ENCODE measurements at places on chromosomes 3 and 15. TPM values are rescaled to one million over a fixed set of nuclear protein-coding genes. Genes with fewer than 3 reads are reported as not detected.

Gene RTP1
- total RNA-seq, result not detected

- H3K27ac ChIP-seq, result no peak overlapping the region
- no peaks in the 10 kb centered on the region for H3K27me3 ChIP-seq
- no peaks in the 10 kb centered on the region for H3K36me3 ChIP-seq
- DNase-seq, result no peak
Measured at GRCh38 chr15:80929225-80929624, 60.4 kb downstream of the MESD start.

GRCh38 chr3:51024765-51025632, 350.3 kb downstream of the DOCK3 start:
- H3K27ac ChIP-seq, result peak overlapping the region; percentile 62
- peak overlapping the region; percentile 48 for H3K4me3 ChIP-seq
- H3K27me3 ChIP-seq, result peaks cover 5% of the 10 kb centered on the region
- peaks cover 8% of the 10 kb centered on the region for H3K36me3 ChIP-seq
- H3K4me1 ChIP-seq, result peaks cover 34% of the 10 kb centered on the region

GRCh38 chr15:60255390-60255789, 142.4 kb downstream of the ANXA2 start:
- H3K4me3 ChIP-seq, result no peak overlapping the region
- H3K27ac ChIP-seq, result peak overlapping the region; percentile 7
- H3K36me3 ChIP-seq, result no peaks in the 10 kb centered on the region
- peak; percentile 26 for DNase-seq
- peaks cover 9% of the 10 kb centered on the region for H3K4me1 ChIP-seq
- peaks cover 45% of the 10 kb centered on the region for H3K27me3 ChIP-seq

Gene LYZL4
- not detected for total RNA-seq

- peaks cover 4% of the 10 kb centered on the region for H3K4me1 ChIP-seq
- H3K4me3 ChIP-seq, result no peak overlapping the region
- DNase-seq, result no peak
Measured at GRCh38 chr15:65004993-65005392, 15.3 kb upstream of the SPG21 start.

DNA sequence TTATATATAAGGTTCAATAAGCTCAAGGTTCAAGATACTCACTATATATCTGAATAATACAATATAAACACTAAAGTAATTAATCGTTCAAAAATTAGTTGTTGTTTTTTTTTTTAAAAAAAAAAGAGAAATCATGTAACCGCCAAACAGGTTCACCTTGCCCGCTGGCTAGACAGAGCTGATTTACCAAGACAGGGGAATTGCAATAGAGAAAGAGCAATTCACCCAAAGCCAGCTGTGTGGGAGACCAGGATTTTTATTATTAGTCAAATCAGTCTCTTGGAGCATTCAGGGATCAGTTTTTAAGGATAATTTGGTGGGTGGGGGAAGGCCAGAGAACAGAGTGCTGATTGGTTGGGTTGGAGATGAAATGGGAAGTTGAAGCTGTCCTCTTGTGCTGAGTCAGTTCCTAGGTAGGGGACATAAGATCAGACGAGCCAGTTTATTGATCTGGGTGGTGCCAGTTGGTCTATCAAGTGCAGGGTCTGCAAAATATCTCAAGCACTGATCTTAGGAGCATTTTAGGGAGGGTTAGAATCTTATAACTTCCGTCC, 7.9 kb downstream of the HIGD1A start:
- no peak for DNase-seq
- H3K36me3 ChIP-seq, result peaks cover 25% of the 10 kb centered on the region
- H3K27ac ChIP-seq, result no peak overlapping the region

- DNase-seq, result no peak
- peaks cover 17% of the 10 kb centered on the region for H3K27me3 ChIP-seq
- H3K4me1 ChIP-seq, result no peaks in the 10 kb centered on the region
Measured at GRCh38 chr15:62190274-62190673, 25.2 kb upstream of the C2CD4B start.

DNA sequence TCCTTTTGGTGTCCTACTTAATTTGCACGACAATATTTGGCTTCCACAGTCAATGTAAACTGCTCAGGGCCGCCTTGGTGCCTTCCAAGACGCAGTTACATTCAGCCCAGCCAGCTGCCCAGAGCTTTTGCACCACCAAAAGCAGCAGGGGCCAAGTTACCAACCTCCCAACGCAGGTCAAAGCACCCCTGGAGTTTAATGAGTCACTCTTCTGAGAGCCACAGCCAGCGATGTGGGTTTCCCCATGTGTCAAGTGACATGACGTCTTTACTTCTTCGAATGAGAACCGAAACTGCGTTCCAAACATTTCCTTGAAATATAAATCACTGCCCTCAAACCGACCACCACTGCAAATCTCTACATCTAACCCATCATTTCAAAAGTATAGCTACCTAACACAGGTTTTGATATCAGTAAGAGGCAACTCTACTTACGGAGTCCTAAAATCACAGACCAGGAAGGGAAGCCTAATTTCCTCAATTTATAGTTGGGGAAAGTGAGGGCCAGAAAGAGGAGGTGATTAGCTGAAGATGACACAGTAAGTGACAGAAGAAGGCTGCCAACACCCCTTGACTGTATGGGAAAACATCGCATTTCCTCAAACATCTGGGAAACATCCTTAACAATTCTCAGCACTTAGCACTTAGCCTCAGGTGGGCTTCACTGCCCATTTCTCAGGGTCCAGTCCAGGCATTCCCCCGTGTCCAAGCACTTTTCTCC, 24.5 kb downstream of the MB21D2 start:
- peak overlapping the region; percentile 15 for H3K4me3 ChIP-seq
- H3K27me3 ChIP-seq, result peaks cover 2% of the 10 kb centered on the region
- H3K4me1 ChIP-seq, result peaks cover 95% of the 10 kb centered on the region
- peaks cover 26% of the 10 kb centered on the region for H3K36me3 ChIP-seq
- peak overlapping the region; percentile 88 for H3K27ac ChIP-seq
- DNase-seq, result peak; percentile 81

DNA sequence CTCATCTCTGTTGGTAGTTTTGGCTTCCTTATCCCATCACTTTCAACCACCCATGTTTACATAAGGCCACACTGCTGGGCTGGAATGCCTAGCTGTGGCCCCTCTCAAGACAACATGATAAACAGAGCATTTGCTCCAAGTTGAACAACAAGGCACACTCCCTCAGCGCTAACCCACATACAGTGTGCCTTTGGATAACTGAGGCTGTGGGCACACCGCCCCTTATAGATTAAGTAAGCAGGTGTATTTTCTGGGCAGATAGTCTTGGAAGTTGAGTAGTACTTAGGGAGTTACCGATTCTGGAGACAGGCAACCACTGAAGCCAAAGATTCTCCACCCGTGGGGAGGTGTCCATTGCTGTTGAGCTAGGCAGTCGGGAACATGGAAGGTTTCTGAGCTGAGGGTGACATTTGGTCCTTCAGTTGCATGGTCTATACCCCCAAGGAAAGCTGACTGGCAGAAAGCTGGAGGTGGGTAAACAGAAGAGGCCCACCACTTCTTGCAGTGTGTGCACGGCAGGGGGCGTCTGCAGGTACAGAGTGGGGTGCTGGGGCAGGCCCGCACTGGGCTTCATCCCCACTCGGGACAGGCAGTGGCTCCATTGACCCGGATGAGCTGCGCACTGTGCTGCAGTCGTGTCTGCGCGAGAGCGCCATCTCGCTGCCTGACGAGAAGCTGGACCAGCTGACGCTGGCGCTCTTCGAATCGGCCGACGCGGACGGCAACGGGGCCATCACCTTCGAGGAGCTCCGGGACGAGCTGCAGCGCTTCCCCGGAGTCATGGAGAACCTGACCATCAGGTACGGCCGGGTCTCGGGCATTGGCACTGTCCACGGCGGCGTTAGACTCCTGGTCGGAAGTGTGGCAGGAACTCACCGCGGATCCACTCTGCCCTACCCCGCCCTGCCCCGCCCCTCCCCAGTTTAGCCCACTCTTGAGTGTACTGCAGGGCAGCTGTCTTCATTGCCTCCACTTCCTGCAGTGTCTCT, 16.8 kb downstream of the NOX5 start:
- no peaks in the 10 kb centered on the region for H3K36me3 ChIP-seq
- DNase-seq, result peak; percentile 12
- H3K4me1 ChIP-seq, result peaks cover 8% of the 10 kb centered on the region

Gene ITIH4
- 3.1 TPM for total RNA-seq

DNA sequence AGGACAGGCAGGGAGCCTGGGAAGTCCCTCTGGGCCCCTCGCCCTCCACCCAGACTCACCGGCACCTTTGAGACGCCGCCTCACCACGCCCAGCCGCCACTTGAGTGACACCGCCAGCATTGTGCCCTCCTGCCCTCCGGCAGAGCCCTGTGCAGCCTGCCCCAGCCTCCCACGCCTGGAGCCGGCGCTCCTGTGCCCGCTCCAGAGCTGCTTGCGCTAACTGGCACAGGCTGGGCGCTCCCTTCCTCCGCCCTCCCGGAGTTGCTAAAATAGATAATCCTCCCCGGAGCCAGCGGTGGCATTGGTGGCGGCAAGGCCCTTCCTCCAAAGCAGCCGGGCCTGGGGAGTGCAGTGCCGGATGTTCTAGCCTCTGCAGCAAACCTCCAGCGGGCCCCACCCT, 15.7 kb upstream of the GRIP2 start:
- no peak for DNase-seq
- no peak overlapping the region for H3K27ac ChIP-seq
- H3K36me3 ChIP-seq, result no peaks in the 10 kb centered on the region
- H3K4me3 ChIP-seq, result peak overlapping the region; percentile 58
- H3K27me3 ChIP-seq, result peaks cover 25% of the 10 kb centered on the region

DNA sequence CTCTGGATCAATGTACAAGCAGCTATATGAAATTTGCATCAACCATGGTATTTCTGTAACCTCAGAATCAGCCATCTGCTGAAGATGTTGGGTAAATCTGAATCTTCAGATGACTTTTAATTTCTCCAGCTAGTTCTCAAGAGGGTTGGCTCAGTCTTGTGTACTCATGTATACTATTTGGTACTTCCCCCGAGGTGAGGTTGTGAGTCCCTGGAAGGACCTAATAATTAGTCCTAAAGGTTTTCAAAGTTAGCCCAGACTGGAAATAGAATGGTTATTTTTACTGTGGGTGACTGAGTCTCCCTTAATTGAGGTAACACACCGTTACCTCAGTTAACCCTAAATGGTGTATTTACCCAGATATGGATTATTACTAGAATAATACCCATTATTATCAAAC, 104.3 kb upstream of the THSD4 start:
- H3K4me3 ChIP-seq, result no peak overlapping the region
- H3K27me3 ChIP-seq, result peaks cover 7% of the 10 kb centered on the region
- H3K36me3 ChIP-seq, result no peaks in the 10 kb centered on the region
- H3K27ac ChIP-seq, result no peak overlapping the region

DNA sequence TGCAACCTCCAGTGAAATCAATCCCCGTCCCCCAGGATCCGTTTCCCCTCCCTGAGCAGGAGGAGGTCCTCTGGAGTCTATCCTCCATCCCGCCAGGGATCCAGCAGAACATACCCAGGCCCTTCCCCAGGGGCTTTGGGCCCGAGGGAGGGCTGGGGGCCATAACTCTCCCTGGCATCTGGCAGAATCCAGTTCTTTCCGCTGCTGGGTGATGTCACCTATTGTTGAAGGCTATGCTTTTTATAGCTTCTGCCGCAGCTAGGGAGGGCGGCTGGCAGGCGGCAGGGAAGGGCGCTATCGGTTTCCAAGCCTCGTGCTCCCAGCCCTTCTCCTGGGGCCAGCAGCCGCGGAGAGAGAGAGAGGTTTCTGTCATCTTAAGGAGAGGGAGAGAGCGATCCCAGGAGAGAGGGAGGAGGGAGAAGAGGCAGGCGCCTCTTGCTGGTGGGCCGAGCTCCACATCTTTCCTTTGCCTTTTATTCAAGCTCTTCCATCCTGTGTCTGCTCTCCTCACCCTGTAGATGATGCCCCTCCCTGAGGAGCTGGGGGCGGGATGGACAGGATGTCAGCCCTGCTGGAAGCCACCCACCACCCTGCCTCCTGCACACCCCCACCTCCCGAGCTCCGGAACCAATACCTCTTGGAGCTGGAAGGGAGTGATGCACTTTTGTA, 120.1 kb downstream of the ANP32A start:
- no peak overlapping the region for H3K27ac ChIP-seq
- H3K36me3 ChIP-seq, result no peaks in the 10 kb centered on the region
- no peaks in the 10 kb centered on the region for H3K4me1 ChIP-seq
- H3K4me3 ChIP-seq, result no peak overlapping the region
- peaks cover 6% of the 10 kb centered on the region for H3K27me3 ChIP-seq

DNA sequence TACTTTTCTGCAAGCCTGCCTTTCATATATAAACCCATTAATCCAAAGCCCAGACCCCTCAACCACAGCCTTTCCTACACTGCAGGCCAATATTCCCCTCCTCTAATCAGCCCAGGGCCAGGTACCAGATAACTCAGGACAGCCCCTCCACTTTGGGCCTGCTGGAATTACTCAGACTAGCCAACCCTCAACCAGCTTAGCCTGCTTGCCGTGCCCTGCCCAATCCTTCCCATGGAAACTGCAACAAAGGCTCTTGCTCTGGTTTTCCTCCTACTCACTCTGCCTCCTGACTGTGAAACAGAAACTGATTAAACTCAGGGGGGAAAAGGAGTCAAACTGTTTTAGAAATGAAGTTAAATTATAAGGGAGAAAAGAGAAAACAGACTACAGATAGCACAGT, 248.1 kb downstream of the KLF13 start:
- no peaks in the 10 kb centered on the region for H3K4me1 ChIP-seq
- DNase-seq, result no peak
- H3K27ac ChIP-seq, result no peak overlapping the region
- no peaks in the 10 kb centered on the region for H3K36me3 ChIP-seq
- H3K27me3 ChIP-seq, result peaks cover 12% of the 10 kb centered on the region

GRCh38 chr3:186359078-186359477, 3.0 kb downstream of the DGKG start:
- no peaks in the 10 kb centered on the region for H3K4me1 ChIP-seq
- no peak overlapping the region for H3K4me3 ChIP-seq
- H3K27ac ChIP-seq, result no peak overlapping the region
- no peak for DNase-seq
- H3K27me3 ChIP-seq, result peaks cover 39% of the 10 kb centered on the region

Gene PPM1L
- total RNA-seq, result 2.7 TPM

Gene TEX9
- total RNA-seq, result 0.67 TPM

- H3K4me1 ChIP-seq, result no peaks in the 10 kb centered on the region
- H3K27me3 ChIP-seq, result peaks cover 6% of the 10 kb centered on the region
- DNase-seq, result no peak
- H3K4me3 ChIP-seq, result no peak overlapping the region
- no peak overlapping the region for H3K27ac ChIP-seq
Measured at GRCh38 chr15:37134244-37134643, 33.9 kb upstream of the MEIS2 start.

Gene TNNC1
- total RNA-seq, result 0.32 TPM

Gene LRRN1
- total RNA-seq, result not detected

All from activated T-helper 1 cell treated with anti-CD3 and anti-CD28 coated beads, Interleukin-12 subunit alpha, Interleukin-12 subunit beta, Interleukin-2, Interleukin-4 antibody, amounts not matched to agents 30 ng/mL and 10 ng/mL and 1 ng/mL, durations not matched to agents 14 hours and 24 hours and 36 hours (primary cell).